ENCODE measurements at places on chromosomes 6 and 20.

DNA sequence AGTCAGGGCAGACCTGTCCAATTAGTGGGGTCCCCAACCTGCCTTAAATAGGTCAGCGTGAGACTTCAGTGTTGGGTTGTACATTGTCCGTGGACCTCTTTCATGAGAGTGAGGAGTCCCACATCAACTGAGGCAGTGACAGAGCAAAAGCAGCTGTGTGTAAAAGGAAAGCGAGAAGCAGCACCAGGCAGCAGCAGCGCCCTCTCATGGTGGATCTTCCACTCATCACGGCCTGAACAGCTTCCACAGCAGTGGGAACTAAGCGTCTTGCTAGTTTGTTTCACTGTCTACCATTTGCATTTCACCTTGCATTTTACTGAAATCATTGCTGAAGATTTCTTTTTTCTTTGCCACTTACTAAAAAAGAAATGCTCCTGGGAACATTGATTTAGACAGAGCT, 333.8 kb downstream of the PKHD1 start:
- DNase-seq, result no peak

GRCh38 chr6:163344411-163344810, 70.1 kb upstream of the QKI start:
- no peak for DNase-seq

GRCh38 chr6:21885111-21885510, 291.6 kb downstream of the SOX4 start:
- no peak for DNase-seq

GRCh38 chr20:56426926-56427325, 14.9 kb downstream of the CASS4 start:
- DNase-seq, result no peak

DNA sequence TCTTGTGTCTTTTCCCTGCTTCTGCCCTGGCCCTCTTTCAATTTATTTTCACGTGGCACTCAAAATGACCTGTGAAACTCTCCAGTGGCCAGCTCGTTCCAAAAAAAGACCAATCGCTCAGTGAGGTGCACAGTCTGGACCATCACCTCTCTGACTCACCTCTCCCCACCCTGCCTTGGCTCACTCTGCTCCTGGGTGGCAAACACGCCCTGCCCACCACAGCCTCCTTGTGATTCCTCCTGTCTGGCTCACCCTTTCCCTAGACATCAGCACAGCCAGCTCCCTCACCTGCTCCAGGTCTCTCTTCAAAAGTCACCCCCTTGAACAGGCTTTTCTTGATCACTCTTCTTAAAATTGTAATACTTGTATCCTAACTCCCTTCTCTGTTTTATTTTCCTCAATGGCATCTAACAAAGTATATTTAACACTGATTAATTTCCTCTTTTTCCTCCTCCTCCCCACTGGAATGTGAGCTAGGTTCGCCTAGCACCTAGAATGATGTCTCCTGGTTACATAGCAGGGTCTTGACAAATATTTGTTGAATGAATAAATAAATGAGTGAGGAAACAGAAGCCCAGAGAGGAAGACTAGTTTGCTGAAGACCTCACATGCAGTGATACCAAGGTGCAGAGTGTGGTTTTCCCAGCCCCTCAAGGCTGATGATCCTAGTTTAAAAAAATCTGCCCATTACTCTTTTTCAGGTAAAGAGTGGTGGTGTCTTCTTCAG, 109.0 kb downstream of the GJA10 start:
- DNase-seq, result no peak

DNA sequence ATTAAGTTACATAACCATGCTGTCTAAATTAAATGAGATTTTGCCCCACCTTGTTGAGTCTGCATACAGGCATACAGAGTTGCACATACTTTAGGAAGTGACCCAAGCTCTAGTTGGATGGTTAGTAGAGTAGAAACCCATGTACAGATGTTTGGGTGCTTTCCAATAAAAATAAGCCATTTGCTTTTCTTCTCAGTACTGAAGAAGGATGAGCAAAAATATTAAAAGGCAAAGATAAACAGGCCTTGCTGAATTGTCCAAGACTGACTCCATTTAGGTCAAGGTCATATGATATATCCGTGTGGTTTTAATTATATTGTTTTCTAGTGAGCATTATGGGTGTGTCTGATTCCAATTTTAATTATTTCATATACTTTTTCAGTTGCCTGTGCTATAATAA, 589.4 kb downstream of the RFPL4B start:
- DNase-seq, result no peak

- no peak for DNase-seq
Observed at GRCh38 chr6:105005451-105005850, 48.5 kb downstream of the LIN28B start.

DNA sequence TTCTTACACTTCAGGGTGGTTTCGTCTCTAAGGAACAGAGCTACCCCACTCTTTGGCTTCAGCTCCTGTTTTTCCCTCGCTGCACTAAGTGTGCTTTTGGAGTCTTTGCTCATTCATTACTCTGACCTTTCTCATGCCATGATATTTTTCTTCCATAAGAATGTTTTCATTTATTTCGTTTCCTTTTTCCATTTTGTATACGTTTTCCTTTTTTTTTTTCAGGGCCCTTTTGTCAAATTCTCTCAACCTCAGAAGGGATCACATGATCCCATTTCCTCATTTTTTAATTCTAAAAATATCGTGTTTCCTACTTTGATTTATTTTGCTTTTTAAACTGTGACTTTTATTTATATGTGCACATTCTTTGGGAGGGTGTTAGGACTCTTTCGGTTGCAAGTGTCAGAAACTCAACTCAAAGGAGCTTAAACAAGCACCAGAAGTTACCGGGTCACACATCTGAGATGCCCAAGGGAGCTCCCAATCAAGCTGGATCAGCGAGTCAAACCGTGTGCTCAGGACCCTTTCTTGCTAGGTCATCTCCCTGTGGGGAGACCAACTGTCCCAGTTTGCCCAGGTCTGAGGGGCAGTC, 40.6 kb downstream of the GCNT2 start:
- no peak for DNase-seq

DNA sequence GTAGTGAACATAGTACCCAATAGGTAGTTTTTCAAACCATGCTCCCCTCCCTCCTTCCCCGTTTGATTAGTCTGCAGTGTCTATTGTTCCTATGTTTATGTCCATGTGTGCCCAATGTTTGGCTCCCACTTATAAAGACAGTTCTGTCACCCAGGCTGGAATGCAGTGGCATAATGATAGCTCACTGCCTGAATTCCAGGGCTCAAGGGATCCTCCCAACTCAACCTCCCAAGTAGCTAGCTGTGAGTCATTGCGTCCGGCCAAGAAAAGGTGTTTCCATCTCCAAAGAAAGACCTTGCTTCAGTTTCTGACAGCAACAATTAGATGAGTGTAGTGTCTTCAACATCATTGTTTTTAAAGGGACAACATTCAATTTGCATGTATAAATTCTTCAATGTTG, 131.1 kb upstream of the CEP162 start:
- no peak for DNase-seq

DNA sequence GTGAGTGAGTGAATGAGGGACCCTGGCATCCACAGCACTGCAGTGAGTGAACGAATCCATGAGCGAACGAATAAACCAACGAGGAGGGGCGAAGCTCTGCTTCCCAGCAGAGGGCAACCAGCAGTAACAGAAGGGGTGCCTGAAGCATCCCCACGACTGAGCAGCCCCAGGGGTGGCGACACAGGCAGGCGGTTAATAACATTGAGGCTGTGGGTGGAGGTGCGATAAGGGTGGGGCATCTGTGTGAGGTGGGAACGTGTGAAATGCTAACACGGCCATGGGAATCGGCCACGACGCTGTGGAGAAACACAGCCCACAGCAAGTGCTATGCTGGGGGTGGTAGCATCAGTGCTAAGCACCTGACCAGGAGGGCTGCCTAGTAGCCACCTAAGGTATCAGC, 75.9 kb downstream of the TAF4 start:
- no peak for DNase-seq

- no peak for DNase-seq
Observed at GRCh38 chr20:24833592-24833991, 115.5 kb upstream of the CST7 start.

DNA sequence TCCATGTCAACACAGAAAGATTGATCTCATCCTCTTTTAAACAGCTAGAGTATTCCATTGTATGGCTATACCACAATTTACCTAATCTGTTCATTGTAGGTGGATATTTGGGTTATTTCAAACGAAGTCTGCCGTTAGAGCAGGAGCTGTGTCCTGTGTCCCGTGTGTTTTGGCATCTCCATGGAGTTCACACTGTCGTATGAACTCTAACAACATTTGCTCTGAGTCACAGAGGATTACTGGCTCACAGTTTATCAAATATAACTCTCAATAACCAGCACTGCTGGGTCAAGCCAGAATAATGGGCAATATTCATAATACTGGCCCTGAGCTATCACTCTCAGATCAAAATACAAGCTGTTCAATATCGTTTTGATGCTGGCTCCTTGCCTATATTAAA, 16.4 kb downstream of the TRAM2 start:
- no peak for DNase-seq

- no peak for DNase-seq
Observed at GRCh38 chr6:100626721-100627120, 162.0 kb upstream of the SIM1 start.

GRCh38 chr6:155778336-155778735, 322.7 kb upstream of the NOX3 start:
- DNase-seq, result no peak

GRCh38 chr20:49479785-49480184, 2.7 kb downstream of the KCNB1 start:
- DNase-seq, result no peak

DNA sequence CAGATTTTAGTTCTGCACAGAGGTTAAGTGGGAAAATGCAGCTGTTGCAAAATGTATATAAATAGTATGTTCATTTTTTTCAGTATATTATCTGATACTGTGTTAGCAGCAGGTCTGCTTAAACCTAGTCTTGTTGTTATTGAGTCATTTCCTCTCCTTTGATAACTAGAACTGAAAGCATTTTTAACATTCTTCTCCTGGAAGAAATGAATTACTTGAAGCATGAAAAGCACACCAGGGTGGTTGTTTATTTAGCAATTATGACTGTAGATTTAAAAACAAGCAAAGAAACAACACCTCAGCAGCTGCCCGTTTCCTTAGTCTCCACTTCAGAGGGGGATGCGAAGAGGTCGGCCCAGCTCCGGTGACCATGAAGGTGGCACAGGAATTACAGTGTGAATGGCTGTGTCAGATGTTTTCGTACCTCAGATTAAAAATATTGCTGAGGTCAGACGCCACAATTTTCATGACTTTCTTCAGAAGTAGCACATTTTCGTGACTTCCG, 53.5 kb downstream of the GOPC start:
- no peak for DNase-seq

- no peak for DNase-seq
Observed at GRCh38 chr6:106141441-106142237, 55.5 kb downstream of the PRDM1 start.

DNA sequence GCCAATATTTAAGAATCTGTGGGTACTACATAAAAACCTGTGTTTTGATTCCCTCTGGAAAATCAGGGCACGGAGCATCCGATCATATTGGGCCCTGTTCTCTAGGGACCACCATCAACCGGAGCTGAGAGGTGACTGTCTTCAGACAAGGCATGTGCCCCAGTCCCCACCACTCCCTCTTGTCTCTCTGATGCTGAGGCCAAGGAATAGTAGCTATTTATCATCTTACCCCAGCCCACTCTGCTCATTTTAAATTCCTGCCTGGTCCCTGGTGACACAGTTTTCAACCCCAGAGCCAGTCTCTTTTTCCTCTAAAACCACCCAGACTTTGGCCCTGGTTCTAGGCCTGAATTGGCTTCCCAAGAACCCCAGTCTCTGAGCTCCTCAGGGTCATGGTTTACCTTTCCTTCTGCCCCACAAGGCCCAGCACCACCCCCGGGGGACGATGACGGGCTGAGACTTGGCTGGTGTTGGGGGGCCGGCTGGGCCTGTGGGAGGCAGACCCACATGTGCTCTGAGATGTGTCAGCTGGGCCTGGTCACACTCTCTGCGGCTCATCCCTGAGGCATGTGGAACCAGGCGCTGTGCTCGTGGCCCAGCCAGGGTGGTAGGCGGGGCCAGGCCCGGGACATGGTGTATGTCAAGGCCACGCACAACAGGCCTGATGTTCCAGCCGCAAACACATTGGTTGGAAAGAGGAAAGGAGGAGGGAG, 114.4 kb downstream of the CEBPB start:
- DNase-seq, result peak; percentile 71

DNA sequence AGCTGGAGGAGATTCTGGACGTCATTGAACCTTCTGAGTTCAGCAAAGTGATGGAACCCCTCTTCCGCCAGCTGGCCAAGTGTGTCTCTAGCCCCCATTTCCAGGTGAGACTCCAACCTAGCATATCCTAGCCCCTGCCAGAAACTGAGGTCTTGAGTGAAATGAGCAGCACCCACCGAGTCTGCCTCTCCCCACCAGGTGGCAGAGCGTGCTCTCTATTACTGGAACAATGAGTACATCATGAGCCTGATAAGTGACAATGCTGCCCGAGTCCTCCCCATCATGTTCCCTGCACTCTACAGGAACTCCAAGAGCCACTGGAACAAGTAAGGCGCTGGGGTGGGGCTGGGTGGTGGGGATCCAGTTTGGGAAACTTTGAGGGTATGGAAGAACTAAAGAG, 4.6 kb downstream of the MEA1 start:
- DNase-seq, result no peak

DNA sequence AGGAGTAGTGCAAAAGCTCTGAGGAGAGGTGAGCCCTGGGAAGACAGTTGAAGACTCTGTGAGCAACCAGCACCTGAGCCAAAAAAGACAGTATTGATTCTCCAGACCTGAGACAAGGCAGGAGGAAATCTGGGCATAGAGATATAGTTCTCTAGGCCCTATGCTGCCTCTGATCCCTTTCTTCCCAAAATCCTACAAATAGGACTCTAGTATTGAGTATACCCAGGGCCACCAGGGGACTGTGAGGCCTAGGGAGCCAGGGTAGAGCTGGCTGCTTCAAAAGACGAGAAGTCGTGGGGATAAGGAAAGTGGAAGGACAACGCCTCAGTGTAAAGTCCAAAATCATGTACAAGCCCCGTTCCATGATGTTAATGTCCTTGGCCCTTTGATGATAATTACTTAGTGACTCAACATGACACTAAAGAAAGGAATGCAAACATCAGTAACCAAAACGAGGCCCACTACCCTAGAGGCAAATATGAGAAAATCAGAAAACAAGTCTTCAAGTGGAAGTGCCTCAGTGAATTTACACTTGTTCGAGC, 197.3 kb upstream of the PROKR2 start:
- DNase-seq, result no peak

DNA sequence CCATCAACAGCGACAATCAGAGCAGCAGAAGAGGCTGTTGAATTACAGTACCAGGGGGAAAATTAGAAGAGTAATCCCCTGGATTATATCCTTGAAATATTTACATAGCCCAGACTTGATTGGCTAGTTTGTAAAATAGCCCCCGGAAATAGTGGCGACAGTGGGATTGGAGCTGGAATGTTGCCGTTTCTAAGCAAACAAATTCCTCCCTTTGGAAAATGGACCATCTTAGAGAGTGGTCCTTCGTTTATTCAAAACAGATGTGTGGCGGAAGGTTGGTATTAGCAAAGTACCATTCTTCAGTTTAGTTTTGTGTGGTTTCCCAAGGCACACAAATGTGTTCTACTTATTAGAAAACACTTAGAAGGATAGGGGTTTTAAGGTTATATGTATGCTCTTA, 4.5 kb upstream of the EPB41L2 start:
- DNase-seq, result no peak
